Osteocyte (in vitro differentiated cells): ENCODE measurements at places on chromosomes 1 and 21.

DNA sequence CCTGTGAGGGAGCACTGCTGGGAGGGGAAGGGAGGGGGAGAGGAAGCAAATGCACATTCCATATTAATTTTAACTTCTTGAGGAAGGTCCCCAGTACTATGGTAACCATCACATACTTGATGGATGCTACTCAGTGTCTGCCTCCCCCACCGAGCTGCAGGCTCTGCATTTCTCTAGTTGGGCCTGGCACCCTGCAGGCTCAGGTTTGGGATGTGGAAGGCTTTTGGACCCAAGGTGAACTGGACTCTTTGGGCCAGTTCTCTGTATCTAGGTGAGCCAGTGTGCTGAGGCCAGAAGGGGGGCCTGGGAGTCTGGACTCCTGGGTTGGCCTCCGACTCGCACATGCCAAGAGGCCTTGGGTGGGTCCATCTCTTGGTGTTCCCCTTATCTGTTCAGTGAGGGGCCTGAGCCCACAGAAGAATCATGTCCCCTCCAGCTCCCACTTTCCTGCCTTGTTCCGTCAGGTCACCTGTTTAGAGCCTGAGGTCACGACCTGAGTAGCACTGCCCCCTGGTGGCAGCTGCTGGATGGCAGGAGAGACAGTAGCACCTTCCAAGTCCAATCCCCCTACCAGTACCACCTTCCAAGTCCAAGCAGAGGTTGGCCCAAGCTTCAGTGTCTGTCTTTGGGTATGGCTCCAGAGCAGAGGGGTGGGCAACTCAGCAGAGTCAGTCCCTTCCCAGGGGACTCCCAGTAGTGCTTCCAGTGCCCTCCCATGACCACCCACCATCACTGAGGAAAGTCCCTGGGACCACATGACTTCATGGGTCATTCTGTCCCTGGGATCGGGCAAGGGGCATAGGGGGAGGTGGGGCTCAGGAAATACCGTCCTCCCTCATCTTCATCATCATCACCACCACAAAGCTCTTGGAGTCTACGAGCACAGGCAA, 241.8 kb downstream of the TRABD2B start:
- no peak for DNase-seq

GRCh38 chr1:51644020-51644419, 27.1 kb downstream of the OSBPL9 start:
- DNase-seq: no peak

- no peak for DNase-seq
Observed at GRCh38 chr1:30879126-30879786, 29.3 kb downstream of the SDC3 start.

- no peak for DNase-seq
Observed at GRCh38 chr1:32100807-32101708, 6.8 kb upstream of the KPNA6 start.

GRCh38 chr1:29746076-29746665, 509.8 kb downstream of the PTPRU start:
- no peak for DNase-seq

DNA sequence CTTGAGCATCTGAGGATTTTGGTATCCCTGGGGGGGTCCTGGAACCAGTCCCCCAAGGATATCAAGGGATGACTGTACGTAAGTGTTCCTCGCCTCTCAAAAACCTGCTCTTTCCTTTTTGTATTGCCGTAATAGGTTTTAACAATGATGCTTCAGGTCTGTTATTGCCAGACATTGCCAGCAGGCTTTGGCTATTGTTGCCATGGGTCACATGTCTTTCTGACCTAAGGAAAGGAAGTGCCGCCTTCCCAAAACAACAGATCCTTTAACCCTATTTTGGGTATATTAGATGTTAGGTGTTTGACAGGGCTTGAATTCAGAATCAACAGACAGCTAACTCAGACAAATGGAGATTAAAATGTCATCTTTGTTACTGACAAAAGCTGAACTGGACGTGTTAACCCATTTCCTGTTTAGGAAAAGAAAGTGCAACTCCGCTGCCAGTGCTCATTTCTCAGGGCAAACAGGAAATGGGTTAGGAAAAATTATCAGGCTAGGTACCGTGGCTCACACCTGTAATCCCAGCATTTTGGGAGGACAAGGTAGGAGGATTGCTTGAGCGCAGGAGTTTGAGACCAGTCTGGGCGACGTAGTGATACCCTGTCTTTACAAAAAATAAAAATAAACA, 12.4 kb upstream of the PRPF38B start:
- no peak for DNase-seq

DNA sequence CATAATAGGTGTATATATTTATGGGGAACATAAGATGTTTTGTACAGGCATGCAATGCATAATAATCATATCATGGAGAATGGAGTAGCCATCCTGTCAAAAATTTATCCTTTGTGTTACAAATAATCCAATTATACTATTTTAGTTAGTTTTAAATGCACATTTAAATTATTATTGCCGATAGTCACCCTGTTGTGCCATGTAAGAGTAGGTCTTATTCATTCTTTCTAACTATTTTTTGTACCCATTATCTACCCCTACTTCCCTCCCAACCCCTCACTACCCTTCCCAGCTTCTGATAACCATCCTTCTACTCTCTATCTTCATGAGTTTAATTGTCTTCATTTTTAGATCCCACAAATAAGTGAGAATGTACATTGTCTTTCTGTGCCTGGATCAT, 8.3 kb upstream of the VN1R5 start:
- no peak for DNase-seq

- no peak for DNase-seq
Observed at GRCh38 chr1:235918465-235918864, 51.8 kb upstream of the LYST start.

DNA sequence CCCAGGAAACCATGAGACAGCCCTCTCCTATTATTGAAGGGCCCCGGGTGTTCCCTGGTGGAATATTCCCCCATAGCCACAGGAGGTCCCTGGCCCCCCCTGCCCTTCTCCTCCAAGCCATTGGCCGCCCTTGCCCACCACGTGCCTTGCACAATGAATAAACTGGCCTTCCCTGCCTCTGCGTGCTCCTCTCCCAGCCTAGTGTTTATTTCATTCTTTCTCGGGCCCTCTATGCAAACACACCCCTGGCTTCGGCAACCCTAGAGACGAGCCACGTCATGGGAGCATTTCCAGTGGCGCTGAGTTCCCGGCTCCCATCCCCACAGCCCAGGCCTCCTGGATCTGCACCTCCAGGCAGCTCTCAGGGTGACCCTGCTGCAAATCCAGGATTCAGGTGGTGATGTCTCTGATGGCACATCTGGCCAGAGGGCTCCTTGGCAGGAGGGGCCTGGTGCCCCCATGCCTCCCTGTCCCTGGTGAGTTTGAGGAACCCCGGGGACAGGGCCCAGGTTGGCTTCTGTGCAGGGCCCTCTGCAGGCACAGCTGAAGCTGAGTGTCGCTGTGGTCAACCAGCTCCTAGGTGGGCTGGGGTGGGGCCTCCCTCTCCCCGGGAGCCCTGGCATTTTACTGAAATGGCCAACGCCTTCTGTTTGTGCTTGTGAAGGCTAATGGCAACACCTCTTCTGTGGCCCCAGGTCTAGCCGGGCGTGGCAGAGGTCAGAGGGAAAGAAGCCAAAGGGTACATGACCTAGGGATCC, 6.2 kb downstream of the KRTAP10-12 start:
- DNase-seq: peak; percentile 73

DNA sequence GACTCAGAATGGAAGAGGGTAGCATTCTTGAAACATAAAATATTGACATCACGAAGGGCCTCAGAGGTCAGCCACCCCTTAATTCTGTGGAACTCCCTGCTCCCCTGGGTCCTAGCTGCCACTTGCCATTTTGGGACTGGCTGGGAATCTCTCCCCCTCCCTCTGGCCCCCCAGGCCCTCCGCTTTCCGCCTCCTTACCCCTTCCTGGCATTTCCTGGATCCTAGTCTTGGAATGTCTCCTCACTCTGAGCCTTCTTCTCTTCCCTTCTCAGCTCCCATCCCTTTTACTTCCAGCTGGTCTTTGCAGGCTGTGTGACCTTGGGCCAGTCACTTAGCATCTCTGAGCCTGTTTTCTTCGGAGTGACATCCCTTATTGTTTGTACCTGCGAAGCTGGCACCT, 4.5 kb downstream of the PADI1 start:
- DNase-seq: no peak

GRCh38 chr1:168506204-168506819, 37.5 kb downstream of the XCL2 start:
- DNase-seq: no peak

- DNase-seq: no peak
Observed at GRCh38 chr1:93677729-93678128, 3.9 kb downstream of the BCAR3 start.

GRCh38 chr21:17759511-17760178, 59.5 kb downstream of the C21orf91 start:
- no peak for DNase-seq

DNA sequence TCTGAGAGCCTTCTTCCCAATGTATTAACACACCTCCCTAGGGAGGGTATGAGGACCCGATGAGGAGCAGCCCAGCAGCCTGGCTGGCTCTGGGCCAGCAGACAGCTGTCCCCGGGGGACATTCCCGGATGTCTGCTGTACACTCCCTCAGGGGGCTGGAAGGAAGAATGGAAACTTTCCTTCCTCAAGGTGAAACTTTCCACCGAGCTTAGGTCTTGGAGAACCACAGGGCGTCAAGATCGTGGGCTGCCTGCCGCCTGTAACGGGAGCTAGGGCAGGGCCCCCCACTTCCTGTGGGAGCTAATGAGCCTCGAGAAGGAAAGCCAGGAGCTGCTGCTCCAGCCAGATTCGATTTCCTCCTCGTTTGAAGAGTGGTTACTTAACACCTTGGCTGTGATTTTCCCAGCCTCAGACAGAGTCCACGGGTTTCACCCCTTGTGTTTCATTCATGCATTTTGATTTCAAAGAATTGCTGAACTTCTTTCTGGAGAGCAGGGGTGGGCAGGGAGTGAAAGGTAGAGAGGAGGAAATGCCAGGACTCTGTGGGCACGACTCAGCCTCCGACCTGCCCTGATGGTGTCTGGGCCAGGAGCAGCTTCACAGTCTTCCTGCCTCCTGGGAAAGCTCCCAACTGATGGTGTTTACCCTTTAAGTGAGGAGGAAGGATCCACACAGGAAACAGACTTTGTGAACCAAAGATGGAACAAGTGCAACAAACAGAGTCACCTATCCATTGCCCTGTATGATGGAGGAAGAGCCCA, 29.7 kb downstream of the UBE2T start:
- no peak for DNase-seq

DNA sequence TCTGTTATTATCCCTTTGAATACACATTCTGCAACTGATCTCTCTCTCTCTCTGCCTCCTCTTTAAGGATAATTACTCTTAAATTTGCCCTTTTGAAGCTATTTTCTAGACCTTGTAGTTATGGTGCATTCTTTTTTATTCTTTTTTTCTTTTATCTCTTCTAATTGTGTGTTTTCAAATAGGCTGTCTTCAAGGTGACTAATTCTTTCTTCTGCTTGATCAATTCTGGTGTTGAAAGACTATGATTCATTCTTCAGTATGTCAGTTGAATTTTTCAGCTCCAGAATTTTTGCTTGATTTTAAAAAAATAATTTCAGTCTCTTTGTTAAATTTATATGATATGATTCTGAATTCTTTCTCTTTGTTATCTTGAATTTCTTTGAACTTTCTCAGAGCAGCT, 95.6 kb upstream of the GPR52 start:
- DNase-seq: no peak

GRCh38 chr1:41293779-41294178, 51.7 kb upstream of the SCMH1 start:
- peak; percentile 59 for DNase-seq

DNA sequence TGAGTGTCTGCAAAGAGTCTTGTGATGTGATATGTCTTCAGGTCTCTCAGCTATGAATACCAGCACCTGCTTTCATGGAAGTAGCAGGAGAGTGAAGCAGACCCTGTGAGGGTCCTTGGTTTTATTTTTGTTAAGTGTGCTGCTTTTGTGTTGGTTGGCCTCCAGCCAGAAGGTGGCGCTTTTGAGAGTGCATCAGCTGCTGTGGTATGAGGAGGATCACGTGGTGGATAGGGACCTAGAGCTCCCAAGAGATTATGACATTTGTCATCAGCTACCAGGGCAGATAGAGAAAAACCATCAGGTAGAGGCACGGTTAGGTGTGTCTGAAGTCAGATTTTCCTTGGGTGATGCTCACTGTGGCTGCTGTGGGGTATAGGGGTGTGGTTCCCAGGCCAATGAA, 1232.1 kb downstream of the MRPL39 start:
- no peak for DNase-seq

GRCh38 chr1:182998482-182998881, 24.7 kb upstream of the LAMC1 start:
- DNase-seq: no peak

DNA sequence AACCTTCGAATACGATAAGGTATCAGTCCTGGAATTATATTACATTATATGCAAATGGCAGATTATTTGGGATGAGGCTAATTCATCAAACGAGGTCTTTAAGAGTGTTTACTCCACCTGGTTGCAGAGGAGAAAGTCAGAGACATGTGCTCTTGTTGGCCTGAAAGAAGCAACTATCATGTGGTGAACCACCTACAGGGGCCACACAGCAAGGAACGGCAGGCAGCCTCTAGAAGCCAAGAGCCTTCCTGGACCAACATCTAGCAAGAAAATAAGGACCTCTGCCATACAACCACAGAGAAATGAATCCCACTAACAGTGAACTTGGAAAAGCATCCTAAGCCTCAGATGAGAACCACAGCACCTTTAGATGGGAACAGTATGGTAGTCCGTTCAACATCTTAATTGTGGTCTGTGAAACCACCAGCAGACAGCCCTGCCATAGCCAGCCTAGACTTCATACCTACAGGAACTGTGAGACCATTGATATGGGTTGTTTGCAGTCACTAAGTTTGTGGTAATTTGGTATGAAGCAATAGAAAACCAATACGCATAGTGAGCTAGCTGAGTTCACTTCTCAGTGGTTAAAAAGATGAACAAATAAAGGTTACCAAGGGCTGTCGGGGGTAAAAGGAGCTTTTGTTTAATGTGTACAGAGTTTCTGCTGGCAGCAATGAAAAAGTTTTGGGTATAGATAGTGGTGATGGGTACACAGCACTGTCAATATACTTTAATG, 345.7 kb upstream of the RUNX1 start:
- no peak for DNase-seq

DNA sequence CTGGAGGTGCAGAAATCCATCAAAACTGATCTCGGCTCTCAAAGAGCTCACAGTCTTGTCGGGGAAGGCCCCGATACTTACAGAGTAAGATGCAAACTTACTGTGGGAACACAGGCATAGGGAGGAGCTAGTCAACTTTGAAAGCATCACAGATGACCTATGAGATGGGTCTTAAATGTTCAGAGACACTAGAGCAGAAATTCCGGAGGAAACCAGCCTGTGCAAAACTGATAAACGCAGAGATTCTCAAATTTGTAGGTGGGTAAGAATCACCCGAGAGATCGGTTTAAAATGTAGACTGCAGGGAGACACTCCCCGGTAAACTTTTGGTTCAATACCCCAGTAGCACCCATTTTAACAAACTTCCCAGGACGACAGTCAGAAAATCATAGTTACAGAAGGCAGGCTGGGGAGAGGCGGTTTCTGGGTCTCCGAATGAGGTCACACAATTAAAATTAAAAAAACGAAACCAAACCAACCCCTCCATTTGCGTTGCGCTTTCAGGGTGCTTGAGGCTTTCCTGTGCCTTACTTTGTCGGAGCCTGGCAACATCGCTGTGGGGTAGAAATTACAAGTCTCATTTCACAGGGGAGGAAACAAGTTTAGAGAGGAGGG, 755 bp upstream of the THRAP3 start:
- DNase-seq: no peak

GRCh38 chr1:28577738-28578536, 14.1 kb upstream of the RAB42 start:
- no peak for DNase-seq

GRCh38 chr1:41242342-41243078, 404 bp upstream of the SCMH1 start:
- DNase-seq: no peak
